ENCODE measurements at places on chromosomes 2 and 18. TPM values are rescaled to one million over a fixed set of nuclear protein-coding genes. Genes with fewer than 3 reads are reported as not detected.
A peak's percentile ranks its signal among the peaks of the same experiment; 100 is the strongest.

The CXCR2 gene
- total RNA-seq = not detected

DNA sequence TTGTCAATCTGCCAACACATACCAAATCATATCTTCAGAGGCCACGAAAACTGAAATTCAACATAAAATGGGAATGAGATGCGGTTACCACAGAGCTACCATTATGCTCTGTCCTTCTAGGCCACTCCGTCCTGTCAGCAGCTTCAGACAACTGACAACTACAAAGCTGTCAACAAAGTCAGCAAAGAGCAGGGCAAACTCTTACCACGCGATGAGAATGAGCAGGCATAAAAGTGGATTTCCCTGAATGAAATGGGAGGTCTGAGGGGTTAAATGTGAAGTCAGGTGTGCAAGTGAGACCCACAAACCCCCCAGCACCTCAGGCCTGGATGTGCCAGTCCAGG lies 130.1 kb downstream of the LNPK start:
- no peak for DNase-seq

DNA sequence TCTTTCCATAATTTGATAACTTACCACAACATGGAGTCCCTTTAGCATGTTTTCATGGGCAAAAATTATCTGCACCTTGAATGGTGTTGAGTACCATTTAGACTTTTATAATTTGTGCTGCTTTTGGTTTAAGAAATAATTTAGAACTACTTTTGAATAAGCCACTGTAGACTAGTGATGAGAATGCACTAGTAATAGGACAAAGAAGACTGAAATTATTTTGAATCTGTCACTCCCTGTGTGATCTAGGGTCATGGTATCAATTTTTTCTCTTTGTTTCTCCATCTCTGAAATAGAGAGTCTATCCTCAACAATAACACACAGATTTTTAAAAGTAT lies 37.7 kb downstream of the EFEMP1 start:
- DNase-seq = no peak

The CTAGE1 gene
- total RNA-seq = not detected

DNA sequence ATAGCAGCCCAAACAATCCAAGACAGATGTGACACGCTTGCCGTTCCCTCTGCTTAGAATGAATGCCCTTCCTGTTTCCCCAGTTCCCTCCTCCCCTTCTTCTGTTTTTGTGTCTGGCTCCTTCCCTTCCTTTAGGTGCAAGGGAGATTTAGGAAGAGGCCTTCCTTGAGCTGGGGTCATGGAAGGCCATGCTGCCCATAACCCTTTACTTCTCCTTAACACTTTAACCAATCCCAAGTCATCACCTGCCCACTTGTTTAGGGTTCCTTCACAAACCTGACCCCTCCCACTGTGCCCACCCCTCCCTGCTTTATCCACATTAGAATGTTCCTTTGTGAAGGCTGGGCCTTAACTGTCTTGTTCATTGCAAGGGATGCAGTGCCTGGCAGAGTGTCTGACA lies 24.9 kb downstream of the TMEM247 start:
- no peak for DNase-seq

DNA sequence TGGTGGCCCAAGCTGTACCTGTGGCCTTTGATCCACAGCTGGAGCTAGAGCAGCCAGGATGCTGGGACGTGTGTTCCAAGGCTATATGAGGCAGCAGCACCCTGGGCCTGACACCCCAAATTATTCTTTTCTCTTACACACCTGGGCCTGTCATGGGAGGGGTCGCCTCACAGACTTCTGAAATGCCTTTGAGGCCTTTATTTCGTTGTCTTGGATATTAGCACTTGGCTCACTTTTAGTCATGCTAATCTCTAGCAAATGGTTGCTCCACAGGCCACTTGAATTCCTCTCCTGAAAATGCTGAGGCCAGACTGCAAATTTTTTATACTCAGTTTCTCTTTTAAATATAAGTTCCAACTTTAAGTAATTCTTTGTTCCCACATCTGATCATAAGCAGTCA lies 22.0 kb upstream of the IL1R2 start:
- no peak for DNase-seq

The KATNAL2 gene
- 0.25 TPM for total RNA-seq

The TANC1 gene
- 49.7 TPM for total RNA-seq

DNA sequence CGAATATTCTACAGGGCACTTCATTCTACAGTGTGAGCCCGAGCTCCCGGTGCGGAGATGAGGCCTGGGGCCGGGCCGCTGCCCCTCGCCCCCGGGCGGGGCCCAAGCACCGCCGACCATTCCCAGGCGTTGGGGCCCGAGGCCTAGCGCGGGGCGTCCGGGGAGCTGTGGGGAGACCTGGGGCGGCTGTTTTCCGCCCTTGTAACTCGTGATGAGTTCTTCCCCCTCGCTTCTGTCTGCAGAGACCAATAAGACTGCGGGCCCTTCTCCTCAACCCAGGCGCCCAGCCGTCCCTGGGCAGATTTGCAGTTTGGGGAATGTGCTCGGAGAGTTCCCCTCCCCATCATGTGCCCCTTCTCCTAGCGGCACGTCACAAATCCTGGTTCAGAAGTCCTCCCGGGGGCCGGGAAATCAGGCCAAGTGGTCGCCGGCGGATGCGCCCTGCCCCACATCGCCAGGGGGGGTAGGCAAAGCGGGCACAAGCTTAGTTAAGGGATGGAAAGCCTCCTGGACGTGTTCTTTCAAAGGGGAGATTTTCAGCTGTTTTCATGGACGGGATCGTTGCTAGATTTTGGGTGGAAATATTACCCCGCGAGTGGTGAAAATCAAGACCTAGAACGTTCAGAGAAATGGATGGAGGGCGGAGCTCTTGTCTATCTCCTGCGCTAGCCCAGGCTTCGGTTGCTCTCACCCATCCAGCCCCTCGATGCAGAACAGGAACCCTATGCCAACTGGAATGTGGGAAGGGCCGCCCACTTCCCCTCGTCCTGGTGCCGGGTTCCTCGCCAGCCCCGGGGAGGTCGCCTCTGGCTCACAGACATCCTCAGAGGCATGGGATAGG lies 18.8 kb upstream of the HAAO start:
- DNase-seq = peak; percentile 41

DNA sequence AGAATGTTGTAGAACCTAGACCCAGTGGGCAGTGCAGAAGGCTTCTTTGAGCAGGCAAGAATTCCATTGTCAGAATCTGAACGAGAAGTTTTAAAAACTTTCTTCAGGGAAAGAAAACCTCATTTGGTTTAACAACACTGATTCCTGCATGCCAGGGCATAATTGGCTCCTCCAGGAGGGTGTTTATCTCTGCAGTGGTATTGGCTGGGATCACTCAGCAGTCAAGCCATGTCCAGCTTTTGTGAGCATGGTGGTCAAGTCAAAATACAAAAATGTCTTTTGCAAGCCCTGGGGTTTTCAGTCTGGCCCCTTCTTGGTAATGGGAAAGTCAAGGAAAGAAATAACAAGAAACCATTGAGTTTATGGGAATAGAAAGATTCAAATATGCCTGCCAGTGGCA lies 28.3 kb downstream of the FHOD3 start:
- no peak for DNase-seq

DNA sequence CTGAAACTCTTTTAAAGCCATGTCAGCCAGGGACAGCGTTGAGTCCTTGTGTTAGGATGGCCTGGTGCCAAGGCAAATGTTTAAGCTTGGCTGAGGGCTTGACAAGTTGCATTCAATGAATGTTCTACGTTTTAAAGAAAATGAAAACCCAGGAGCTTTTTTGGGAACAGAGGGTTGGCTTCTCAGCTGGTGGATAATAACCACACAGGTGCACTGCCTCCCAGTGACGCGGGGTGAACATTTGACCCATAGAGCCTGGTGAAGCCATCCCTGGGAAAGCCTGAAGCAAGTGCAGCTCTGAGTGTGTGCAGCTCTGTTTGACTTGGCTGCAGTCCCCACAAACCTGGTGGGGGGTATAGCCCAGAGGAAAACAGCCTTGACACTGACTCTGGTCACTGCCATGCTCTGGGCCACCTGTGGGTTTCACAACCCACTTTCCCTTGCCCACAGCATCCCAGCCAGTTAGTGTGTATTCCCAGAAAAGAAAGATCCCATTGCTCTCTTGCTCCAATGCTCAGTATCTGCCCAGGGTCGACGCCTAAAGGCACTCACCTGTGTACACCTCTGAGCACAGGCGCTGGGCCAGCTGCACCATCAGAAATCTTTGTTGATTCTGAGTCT lies 874.9 kb downstream of the RNF144A start:
- DNase-seq = no peak

GRCh38 chr2:133247631-133248030 lies 320.6 kb downstream of the NCKAP5 start:
- no peak for DNase-seq

DNA sequence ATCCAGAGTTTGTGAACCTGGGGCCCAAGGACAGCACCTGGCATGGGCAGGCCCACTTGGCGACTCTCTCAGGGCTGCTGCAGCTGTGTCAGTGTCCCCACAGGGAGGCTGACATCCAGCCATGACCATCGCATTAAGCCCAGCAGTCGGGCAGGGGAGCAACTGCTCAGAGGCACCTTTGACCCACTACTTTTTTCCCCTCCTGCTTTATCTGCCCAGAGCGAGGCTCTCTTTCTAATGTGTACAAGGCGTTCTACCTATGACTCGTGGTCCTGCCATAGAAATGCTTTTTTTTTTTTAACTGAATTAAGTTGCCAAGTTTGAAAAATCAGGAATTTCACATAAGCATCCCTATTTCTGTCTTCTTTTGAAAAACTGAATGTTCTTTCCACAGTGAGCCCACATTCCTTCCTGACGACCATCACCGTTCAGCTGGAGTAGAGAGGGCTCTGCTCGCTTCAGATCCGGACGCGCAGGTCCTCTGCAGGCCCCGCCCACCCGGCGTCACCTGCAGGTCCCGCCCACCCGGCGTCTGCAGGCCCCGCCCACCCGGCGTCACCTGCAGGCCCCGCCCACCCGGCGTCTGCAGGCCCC lies 403 bp upstream of the CLUL1 start:
- peak; percentile 7 for DNase-seq

- DNase-seq = peak; percentile 19
Measured at GRCh38 chr2:160292225-160292624, 92.2 kb upstream of the ITGB6 start.

GRCh38 chr2:187749804-187750431 lies 195.7 kb upstream of the TFPI start:
- DNase-seq = no peak

DNA sequence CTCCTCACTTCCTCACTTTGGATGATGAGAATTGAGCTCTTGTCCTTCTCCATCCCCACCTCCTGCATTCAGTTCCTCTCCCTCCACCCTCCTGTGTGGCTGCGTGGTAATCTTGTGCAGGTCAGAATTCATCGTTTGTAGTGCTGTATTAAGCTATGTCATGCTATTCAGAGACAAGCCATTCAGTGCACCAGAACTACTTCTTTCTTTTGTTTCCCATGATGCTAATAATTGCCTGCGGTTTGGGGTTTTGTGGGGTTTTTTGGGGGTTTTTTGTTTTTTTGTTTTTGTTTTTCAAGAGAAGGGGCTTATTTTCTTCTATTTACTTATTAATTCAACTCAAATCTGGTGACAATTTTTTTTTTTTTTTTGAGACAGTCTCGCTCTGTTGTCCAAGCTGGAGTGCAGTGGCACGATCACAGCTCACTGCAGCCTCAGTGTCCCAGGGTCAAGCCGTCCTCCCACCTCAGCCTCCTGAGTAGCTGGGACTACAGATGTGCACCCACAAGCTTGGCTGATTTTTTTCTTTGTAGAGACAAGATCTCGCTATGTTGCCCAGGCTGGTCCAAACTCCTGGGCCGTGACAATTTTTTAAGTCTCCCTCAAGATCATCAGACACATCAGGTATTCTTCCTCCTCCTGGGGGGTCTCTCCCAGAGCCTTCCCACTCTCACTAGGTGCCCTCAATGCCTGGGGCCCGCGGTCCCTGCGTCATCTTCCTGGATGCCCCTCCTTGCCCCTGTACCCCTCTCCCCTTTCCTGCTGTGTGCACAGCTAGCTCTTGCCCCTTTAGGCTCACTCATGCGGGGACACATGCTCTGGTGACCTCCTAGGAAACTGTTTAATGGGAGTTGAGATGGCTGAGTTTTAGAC lies 37.8 kb downstream of the MAL start:
- no peak for DNase-seq

GRCh38 chr2:66024391-66024790 lies 410.5 kb upstream of the MEIS1 start:
- no peak for DNase-seq

- DNase-seq = no peak
Measured at GRCh38 chr2:10285191-10285555, 17.5 kb upstream of the HPCAL1 start.

- no peak for DNase-seq
Measured at GRCh38 chr18:46830633-46831032, 73.8 kb upstream of the ST8SIA5 start.

DNA sequence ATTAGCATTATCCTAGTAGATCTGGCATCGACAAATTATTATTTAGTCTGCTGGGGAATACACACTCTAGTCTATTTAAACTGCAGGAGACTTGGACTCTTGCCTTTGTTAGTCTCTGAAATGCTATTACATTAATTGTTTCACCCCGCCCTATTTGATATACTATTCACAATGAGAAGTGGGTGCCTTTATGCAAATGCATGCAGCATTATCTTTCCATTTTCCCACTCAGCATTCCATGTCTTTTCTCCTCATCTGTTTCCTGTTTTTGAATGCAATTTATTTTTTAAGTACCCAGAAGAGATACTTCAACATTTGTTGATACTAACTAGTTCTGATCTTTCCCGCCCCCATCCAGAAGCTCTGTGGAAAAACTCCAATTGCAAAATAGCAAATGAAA lies 395.3 kb upstream of the NXPH2 start:
- no peak for DNase-seq

The CD226 gene
- total RNA-seq = 1.5 TPM

The RHBDD1 gene
- total RNA-seq = 4.6 TPM

DNA sequence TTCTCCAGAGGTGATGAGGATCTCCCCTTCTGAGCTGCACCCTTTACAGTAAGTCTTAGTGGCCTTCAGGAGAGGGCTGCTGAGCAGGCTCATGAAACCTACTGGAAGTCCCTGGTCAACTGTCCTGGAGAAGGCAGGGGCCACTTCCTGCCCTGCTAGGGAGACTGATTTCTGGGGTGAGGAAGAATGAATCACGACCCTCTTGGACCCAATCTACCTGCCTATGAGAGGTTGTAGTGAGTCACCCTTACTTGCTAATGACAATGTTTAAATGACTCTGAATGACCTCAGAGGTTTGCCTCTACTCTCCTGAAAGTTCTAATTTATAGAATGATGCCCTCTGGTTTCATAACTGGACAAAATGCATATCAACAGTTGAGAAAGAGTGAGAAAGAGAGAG lies 79.4 kb upstream of the FAM136A start:
- no peak for DNase-seq

GRCh38 chr2:212921061-212921460 lies 230.4 kb downstream of the IKZF2 start:
- DNase-seq = no peak

DNA sequence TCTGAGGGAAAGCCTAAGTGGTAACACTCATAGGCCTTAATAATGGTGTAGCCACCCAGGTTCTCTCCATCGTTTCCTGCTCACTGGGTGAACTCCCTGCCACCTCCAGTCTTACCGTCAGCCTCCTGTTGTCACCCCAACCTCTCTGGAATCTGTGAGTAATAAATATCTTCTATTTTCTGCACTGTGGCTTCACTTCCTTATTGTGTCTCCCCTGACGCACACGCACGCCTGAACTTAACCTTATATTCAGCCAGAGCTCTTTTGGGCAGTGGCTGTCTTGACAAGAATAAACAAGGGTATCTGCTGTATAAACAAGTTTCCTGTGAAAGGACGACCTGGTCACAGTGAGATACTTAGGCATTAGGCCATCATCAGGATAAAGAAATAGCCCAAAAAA lies 467.2 kb downstream of the SPAG16 start:
- DNase-seq = no peak

GRCh38 chr18:73933685-73934084 lies 213.9 kb downstream of the FBXO15 start:
- DNase-seq = no peak

The PROC gene
- under 0.01 TPM for total RNA-seq

The FOXD4L1 gene
- total RNA-seq = not detected

The FRZB gene
- total RNA-seq = 0.13 TPM

The DNAH7 gene
- total RNA-seq = under 0.01 TPM

The DHRS9 gene
- not detected for total RNA-seq

The CXCR4 gene
- total RNA-seq = 26.8 TPM
